Heart left ventricle (tissue), 16 donors: ENCODE measurements at places on chromosomes 11 and 22. TPM values are rescaled to one million over a fixed set of nuclear protein-coding genes. Genes with fewer than 3 reads are reported as not detected.
A peak's percentile ranks its signal among the peaks of the same experiment; 100 is the strongest.

DNA sequence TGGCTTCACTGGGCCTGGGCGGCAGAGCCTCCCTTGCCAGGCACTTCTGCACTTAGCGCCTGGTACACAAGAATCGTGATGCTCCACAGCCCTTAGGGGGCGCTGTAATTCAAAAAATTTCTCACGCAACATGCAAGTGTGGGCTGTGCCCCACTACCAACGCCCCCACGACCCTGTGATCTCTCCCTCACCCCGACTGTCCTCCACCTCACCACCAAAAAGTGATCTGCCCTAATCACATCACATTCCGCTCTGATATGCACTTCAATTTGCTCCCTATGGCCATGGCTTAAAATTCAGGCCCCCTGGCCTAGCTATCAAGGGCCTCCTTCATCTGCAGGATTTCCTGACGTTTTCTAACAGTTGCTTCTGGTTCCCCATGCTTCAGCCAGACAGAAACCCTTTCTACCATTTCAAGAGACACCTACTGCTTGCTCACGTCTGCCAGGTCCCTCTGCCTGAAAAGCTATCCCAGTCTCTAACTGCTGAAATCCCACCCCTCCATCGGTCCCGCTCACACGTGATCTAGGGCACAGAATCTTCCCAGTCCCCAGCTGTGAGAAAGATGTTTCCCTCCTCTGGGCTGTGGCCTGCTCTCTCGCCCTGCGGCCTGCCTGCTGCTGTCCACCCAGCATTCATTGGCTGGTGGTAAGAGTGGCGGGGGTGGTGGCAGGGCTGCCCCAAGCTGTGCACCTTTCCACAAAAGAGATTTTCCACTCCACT is 27.9 kb upstream of the LRRC32 start:
- peak; percentile 17 for DNase-seq
- H3K4me3 ChIP-seq, result no peak overlapping the region
- no peak overlapping the region for H3K27ac ChIP-seq
- H3K4me1 ChIP-seq, result no peaks in the 10 kb centered on the region
- no peaks in the 10 kb centered on the region for H3K27me3 ChIP-seq
- no peaks in the 10 kb centered on the region for H3K36me3 ChIP-seq

DNA sequence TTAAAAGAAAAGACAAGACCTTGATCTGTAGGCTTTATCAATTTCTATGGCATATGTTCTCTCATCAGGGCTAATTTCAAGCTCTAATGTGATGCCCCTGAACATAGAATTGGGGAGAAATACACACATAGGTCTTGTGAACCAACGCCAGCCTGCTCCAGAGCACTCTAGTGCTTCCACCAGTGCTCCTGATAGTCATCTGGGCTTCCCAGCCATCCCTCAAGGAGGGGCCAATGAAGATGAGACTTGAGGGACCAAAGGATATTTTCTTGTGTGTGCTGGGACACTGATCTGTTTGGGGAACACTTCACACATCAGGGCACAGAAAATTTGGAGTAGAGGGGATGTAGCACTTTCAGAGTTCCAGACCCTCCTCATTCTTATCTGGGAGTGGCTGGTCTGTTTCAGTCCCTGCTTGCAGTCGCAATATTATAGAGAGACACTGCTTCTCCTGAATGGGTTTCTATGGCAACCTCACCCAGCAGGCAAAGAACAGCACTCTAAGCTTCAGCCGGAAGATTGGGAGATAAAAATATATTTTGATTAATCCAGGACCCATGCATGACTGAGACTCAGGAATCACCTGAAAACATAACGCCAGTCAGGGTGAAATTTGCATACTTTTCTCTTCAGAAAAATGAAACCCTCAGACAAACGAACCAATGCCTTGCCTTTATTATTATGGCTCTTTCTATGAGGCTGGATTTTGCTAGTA is 28.4 kb upstream of the SCN3B start:
- no peaks in the 10 kb centered on the region for H3K4me1 ChIP-seq
- no peaks in the 10 kb centered on the region for H3K27me3 ChIP-seq
- no peak for DNase-seq
- H3K4me3 ChIP-seq, result no peak overlapping the region
- H3K27ac ChIP-seq, result no peak overlapping the region

GRCh38 chr11:124875943-124876817 is 10.9 kb downstream of the ROBO3 start:
- peaks cover 51% of the 10 kb centered on the region for H3K27me3 ChIP-seq
- peaks cover 28% of the 10 kb centered on the region for H3K4me1 ChIP-seq
- DNase-seq, result peak; percentile 89
- no peaks in the 10 kb centered on the region for H3K36me3 ChIP-seq

Gene RASL10A
- 5.8 TPM for total RNA-seq
